ENCODE measurements at places on chromosomes 11 and 22.

DNA sequence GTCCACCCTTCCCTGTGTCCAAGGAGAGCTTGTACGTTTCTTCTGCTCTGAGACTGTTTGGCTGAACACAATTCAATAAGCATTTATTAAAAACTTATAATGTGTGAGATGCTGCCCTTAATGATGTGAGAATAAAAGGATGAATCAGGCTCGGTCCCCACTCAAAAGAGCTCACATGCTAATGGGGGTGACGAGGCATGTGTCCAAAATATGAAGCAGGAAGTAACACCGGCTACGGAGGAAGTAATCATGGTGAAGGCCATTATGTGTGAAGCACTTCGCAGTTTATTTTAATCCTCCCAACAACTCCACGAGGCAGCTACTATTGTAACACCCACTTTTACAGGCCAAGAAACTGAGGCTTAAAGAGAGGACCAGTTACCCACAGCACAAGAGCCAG lies 3.4 kb upstream of the RASD2 start:
- no peak for DNase-seq

DNA sequence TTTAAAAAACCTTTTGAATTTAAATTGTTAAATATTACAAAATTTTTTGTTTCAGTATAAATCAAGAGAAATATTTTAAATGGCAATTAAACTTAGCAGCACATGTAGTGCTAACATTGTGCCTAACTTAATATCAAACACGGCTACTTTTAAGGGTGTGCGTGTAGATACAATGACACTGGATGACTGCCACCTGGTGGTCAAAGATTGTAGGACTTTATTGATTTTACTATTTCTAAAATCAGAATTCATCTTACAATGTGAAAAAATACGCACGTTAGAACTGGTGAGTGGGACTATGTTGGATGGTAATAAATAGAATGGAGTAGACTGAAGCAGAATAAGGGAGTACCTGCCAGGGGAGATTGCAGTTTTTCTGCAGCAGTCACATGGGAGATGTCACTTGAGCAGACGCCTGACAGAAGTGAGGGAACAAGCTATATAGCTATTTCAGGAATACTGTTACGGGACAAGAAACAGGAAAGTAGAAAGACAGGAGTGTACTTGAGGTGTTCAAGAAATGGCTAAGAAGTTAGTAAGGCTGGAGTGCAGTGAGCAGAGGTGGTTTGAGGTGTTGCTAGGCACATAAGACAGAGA lies 52.9 kb downstream of the UVRAG start:
- DNase-seq = no peak

DNA sequence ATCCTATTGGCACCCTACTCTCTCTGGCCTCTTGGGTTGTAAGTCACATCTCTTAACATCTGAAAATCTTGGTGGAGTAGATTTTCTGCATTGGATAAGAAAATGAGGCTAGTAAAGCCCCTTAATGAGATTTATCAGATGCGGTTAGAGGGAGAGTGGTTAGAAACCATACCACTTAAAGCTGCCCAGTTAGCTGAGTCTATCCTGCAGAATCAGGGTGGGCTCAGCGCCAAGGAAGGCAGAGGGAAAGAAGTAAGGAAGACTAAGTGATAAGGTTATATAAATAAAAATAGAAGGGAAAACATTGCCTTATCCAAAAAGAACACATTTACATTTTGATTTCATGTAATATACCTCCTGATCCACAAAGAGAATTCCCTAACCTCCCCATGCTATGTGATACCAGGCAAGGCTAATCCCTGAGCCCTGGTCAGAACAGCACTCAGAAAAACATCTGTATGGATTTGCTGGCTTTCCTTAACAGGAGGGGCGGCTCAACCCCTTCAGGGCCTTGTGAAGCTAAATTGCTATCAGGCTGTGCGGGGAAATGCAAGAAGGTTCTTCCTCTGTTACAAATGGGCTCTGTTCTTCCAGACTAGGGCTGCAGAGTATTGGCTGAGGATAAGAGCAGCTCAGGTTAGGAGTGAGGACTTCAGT lies 101.7 kb downstream of the SNX19 start:
- no peak for DNase-seq

DNA sequence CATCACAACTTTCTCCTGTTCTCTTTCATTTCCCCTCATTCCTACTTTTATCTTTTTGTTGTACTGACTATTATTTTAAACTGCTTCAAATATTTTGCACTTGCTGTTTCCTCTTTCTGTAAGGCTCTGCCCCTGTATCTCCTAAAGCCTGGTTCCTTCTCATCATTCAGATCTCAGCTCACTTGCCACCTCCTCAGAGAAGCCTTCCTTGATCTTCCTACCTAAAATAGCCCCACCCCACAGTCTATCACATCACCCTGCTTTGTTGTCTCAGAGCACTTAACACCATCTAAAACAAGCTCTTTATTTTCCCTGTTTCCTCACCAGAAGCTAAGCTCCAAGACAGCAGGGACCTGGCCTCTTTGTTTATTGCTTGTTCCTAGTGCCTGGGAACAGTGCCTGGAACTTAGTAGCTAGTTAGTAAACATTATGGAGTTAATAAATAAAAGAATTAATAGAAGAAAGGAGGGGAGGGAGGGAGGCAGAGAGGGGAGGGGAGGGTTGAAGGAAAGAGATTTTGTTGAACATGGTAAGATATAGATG lies 2.5 kb upstream of the STK33 start:
- DNase-seq = no peak

- DNase-seq = no peak
Measured at GRCh38 chr11:111124724-111125123, 120.8 kb upstream of the POU2AF2 start.

DNA sequence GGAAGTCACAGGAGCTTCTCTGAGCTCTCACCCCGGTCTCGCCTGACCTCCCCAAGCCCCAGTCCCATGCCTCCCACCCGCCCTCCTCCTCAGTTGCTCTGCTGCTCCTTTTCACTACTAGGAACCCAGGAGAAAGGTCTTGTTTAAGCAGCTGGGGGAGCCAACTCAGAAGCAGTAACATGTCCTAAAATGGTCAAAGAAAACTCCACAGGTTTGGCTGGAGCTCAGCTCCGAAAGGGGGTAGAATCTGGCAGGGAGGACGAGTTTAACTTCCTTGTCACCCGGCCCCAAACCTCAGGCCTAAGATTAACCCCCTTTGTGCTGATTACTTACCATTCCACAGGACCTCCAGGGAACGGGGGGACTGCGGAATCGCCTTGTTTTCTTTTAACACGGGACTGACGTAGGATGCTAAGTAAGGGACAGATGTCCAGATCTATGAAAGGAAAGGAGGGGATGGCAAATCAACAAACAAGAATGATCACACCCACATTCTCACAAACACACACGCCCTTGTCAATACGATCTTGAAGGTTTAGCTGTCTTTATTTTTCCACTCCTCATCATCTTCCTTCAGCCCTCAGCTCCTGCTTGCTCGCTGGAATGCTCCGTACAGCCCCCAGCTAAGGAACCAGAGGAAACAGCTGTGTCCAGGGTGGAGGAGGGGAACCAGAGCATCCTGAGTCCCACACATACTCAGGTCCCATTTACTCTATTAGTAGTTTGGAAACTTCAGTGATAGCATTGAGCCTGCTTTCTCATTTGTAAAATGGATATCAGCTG lies 13.5 kb downstream of the PCSK7 start:
- no peak for DNase-seq
